ENCODE measurements at places on chromosomes 7 and 10. TPM values are rescaled to one million over a fixed set of nuclear protein-coding genes. Genes with fewer than 3 reads are reported as not detected.

- no peak for DNase-seq
Measured at GRCh38 chr10:48390558-48390871, 84.0 kb downstream of the MAPK8 start.

- no peak for DNase-seq
Measured at GRCh38 chr10:119446441-119447277, 95.9 kb downstream of the RGS10 start.

- DNase-seq, result no peak
Measured at GRCh38 chr10:30151581-30152389, 92.4 kb upstream of the JCAD start.

Gene CLDN3
- not detected for total RNA-seq

- DNase-seq, result no peak
Measured at GRCh38 chr10:4772202-4772570, 53.8 kb upstream of the AKR1E2 start.

- DNase-seq, result no peak
Measured at GRCh38 chr7:24406053-24406788, 122.2 kb downstream of the NPY start.

DNA sequence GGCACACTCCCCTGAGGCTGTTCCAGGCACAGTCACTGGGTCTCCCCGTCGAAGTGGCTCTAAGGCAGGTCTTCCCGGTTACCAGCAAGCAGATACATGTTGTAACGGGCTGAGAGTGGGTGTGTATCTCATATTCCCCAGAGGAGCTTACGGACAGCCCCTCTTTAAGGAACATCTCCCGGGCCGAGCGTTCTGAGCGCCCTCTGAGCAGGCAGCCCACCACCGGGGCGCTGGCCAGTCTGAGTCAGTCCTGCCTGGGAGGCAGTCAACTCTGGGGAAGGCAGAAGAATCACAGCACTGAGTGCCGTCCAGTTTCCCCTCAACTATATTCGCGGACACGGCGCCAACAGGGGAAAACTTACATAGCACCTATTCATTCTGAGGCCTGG lies 117.4 kb downstream of the LHPP start:
- DNase-seq, result peak; percentile 12

DNA sequence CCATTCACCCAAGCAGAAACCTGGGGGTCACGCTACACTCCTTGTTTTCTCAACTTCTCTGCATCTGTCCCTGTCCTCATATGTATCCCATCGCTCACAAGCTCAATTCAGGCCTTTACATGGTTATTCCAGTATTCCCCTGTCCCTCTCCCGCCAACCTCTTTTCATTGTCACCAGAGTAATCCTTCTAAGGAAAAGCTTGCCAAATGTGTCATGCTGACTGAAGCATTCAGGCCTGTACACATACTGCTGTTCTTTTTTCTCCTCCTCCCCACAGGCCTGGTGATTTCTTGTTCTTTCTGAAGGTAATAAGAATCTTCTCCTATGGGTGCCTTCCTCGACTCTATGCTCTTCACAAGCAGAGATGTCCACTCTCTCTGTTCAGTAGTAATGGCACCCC lies 282.2 kb downstream of the PHTF2 start:
- no peak for DNase-seq

DNA sequence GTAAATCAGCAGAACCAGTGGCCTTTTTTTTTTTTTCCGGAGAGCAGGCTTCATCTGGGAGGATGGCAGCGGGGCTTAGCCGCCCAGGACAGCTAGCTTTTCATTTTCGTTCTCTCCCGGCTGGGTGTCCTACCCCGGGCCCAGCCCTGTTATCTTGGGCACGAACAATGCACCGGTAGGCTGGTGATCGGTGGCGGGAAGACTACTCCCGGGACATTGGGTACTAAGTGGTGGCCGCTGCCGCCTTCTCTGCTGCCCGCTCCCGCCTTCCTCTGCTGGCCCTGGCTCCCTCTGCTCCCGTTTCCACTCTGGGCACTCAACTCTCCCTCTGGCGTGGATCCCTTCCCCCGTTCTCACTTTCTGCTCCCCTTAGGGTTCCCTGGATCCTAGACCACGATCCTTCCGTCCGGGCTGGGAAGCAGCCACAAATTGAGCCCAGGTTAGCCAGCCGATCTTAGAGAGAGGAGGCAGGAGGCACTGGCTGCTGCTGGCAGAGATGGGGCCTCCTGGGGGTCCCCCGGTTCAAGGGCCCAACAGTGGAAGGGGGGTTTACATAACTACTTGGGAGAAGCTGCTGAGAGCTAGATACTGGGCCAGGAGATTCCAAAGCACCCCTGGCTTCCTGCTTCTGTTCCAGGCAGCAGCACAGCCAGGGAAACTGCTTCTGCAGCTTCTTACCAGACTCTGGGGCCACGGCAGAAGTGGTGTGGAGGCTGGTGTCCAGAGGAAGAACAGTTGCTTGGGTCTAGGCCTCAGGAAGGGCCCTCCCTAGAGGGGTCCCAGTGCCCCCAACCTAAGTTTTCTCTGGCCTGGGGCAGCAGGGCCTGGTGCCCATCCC lies 1.8 kb downstream of the TLX1 start:
- DNase-seq, result no peak

Gene ADAM12
- total RNA-seq, result 18.4 TPM

Gene FGFR2
- 7.4 TPM for total RNA-seq

DNA sequence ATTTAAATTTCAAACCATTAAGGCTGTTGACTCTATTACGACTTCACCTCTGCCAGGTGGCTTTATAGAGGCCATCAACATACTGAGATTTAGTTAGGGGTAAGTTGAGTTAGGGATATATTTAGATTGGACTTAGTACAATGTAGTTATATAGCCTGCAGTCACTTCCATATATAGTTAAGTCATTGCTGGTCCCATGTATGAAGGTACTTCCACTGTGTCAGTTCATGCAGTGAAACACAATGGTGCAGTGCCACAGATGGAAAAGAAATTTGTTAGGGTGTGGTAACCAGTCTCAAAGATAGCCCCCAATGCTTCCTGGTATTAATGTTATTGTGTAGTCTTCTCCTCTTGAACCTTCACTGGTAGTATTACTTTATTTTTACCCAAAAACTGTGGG lies 12.6 kb upstream of the TSPAN13 start:
- DNase-seq, result no peak

- no peak for DNase-seq
Measured at GRCh38 chr7:10346032-10346431, 627.6 kb upstream of the PHF14 start.

DNA sequence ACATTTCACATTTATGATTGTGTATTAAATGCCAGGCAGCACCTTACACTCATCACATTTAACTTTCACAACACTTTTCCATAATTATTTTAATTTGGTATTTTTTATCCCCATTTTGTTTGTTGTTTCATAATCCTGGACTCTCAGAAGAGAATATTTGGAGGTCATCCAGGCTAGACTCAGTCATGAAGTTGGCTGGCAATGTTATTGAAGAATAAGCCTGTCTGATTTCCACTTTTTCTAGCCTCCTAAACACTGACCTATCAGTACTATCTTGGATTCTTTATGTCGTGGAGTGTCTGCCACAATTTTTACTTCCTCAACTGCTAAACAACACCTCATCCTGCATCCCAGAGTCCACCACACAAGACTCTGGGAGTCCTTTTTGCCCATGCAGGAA lies 372.3 kb upstream of the NRP1 start:
- no peak for DNase-seq

GRCh38 chr10:133403784-133404183 lies 9.8 kb downstream of the MTG1 start:
- DNase-seq, result no peak

GRCh38 chr10:89846786-89847185 lies 145.4 kb downstream of the KIF20B start:
- DNase-seq, result no peak

DNA sequence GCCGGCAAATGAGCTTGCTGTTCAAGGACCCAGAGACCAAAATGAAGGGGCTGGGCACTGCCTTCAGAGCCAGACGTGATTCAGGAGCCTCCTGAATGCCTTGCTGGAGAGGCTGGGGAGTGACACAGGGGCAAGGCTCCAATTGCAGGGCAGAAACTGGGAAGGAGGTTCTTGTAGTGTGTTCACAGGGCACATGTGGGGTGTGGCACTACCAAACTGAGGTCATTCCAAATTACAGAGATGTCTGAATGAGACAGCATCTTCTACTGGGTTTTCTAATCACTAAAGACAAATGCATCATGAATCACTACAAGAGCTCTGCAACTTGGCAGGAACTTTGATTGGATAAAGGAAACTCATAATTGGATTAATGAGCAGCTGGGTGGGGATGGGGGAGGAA lies 17.8 kb downstream of the CRTAC1 start:
- no peak for DNase-seq

GRCh38 chr7:78490524-78490923 lies 692.0 kb downstream of the PHTF2 start:
- DNase-seq, result no peak

Gene FAM241B
- 50.1 TPM for total RNA-seq

Gene HOXA1
- not detected for total RNA-seq

DNA sequence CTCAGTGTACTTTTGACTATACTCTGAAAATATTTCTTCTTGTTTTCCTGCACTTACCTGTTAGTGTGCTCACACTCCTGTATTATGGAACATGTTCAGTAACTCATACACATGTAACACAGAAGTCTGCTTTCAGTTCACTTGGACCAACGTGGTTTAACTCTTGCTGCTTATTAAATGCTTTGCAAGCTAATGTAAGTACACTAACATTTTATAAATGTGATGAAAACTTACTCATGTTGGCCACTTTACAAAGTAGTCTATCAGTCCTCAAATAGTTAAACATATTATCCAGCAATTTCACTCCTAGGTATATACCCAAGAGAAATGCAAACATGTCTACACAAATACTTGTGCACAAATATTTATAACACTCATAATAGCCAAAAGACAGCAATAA lies 98.4 kb downstream of the UBE2H start:
- no peak for DNase-seq

DNA sequence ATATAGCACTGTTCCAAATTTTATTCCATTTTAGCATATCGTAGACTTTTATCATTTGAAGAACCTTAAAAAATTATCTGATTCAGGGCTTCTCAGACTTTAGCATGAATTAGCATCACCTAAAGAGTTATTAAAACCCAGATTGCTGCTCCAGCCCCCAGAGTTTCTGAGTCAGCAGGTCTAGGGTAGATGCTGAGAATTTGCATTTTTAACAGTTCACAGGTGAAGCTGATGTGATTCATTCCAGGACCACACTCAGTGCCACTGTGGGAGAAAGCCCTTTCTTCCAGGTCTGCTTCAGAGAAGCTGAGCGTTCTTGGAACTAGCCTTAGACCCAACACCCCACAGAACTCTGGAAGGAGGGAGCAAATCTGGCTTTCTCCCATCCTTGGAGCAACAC lies 174.1 kb upstream of the YAE1 start:
- no peak for DNase-seq

- no peak for DNase-seq
Measured at GRCh38 chr7:154480817-154481216, 428.6 kb downstream of the DPP6 start.

Gene MRPS24
- 60.8 TPM for total RNA-seq

Gene TAS2R41
- not detected for total RNA-seq

- DNase-seq, result no peak
Measured at GRCh38 chr10:103803941-103804340, 51.4 kb downstream of the SH3PXD2A start.

DNA sequence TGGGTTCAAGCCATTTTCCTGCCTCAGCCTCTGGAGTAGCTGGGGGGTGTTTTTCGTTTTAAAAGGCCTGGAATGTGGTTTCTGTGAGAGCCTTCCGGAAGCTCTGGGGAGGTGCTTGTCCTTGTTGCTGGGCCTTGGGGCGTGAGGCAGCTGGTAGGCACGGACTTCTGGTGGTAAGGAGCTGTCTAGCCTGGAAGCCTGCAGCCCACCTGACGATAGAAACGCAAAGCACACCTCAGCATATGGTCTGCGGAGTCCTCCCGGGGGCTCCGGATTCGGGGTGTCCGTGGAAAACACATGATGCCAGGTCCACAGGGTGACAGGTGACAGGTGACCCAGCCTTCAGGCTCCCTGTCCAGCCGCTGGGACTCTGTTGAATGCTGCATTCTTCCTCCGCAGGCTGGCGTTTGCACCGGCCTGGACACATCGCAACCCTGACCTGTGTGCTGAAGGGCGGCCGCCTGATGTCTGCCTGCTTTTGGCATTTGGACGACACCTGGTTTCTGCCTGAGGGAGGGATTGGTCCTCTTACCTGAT lies 37.3 kb downstream of the INPP5A start:
- DNase-seq, result peak; percentile 21

Gene ZNF727
- not detected for total RNA-seq

Gene SPDYE18
- 1.1 TPM for total RNA-seq

- DNase-seq, result no peak
Measured at GRCh38 chr7:50807026-50807730, 24.5 kb upstream of the GRB10 start.

DNA sequence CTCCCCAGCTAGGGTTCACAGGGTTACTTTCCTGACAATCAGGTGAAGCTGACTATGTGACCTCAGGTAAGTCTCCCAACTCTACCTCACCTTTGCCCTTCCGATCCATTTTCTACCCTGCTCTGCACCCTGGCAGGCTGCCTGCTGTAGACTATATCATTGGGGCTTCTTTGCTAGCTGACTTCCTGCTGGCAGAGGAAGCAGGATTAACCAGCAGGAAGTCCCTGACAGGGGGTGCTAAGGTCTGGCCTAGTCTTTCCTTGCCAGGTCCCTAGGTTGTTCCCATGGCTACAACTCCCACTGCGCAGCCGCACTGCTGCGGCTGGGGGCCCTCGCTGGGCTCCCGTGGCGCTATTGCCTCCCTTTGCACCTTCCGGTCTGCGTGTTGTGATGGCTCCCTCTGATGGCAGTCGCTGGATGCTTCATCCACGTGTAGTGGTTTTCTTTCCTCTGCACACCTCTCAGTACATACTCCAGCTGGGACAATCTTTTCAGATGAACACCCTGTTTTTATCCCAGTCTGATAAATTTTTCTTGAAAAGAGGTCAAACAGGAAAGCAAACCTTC lies 365.9 kb downstream of the REEP3 start:
- DNase-seq, result peak; percentile 38

Gene STRA8
- not detected for total RNA-seq

All from glutamatergic neuron (in vitro differentiated cells).